ENCODE measurements at places on chromosomes 6 and 20. TPM values are rescaled to one million over a fixed set of nuclear protein-coding genes. Genes with fewer than 3 reads are reported as not detected.

Gene SPATS1
- not detected for total RNA-seq

Gene VWA7
- total RNA-seq, result 0.31 TPM

Gene FOXA2
- not detected for total RNA-seq

Gene VIP
- total RNA-seq, result 3.1 TPM

Gene OR2B6
- not detected for total RNA-seq

Gene IL22RA2
- total RNA-seq, result not detected

Gene PLAGL1
- total RNA-seq, result 43.8 TPM

Gene CTAGE9
- total RNA-seq, result not detected

Gene HDAC2
- total RNA-seq, result 209 TPM

Gene RSPH3
- total RNA-seq, result 10.3 TPM

Gene HLA-G
- total RNA-seq, result not detected

Gene SLC22A7
- total RNA-seq, result 1.9 TPM

Gene BNIP5
- total RNA-seq, result not detected

Gene TGIF2
- 8.8 TPM for total RNA-seq

Gene GSTA3
- not detected for total RNA-seq

All from parietal lobe (tissue), 2 donors.